BJ (cell line): ENCODE measurements at places on chromosomes 2 and 18.

DNA sequence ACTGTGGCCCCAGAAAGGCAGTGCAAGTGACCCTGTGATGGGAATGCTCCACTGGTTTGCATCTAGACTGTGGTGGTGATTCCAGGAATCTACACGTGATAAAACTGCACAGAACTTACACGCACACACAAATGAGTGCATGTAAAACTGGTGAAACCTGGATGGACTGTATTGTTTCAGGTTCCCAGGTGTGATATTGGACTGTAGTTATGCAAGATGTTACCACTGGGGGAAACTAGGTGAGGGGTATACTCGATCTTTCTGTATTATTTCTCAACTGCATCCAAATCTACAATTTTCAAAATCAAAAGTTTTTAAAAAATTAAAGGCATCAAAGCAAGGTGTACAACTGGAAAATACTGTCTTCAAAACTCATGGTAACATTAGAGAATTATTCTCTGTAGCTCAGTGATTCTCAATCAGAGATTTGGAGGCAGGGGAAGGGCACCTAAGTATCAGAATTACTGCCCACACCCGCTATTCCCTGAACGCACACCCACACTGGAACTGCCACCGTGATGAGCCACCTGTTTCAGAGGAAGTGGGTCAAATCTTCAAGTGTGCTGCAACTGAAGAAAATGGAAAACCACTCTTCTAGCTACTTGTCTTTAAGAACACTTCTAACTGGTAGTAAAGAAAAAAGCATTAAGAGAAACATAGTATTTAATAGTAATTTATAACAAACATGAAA, 26.7 kb downstream of the PTPN2 start:
- no peak for DNase-seq

DNA sequence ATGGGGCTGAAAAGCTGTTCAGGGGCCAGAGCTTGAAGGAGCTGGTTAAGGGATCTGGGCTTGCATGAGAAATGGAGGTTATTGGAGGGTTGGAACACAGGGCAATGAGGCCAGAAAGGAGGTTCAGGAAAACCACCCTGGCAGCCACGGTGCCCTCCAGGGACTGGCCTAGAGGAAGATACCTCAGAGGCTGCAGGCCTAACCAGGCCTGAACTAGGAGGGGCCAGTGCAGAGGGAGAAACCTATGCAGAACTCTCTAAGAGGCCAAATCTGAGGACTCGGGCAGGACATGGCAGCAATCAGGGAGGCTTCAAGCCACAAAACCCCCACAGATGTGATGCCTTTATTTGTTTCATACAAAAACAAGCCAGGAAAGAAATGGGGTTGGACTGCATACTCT, 66.8 kb downstream of the BIN1 start:
- no peak for DNase-seq

DNA sequence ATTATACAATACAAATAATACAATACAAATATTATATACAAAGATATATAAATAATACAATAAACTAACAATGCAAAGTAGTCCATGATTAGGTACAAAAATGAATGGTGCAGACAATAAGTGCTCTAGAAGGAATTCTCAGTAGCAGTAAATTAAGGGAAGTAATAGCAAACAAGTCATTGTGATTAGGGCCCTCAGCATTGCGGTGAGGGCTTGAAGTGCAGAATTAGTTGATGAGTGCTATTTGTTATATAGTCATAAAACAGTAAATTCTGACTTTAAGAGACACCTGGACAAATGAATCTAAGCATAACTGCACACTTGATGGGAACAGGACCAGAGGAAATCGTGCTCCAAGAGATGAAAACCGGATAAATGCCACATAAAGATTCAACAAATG, 74.9 kb downstream of the ANKRD44 start:
- no peak for DNase-seq

DNA sequence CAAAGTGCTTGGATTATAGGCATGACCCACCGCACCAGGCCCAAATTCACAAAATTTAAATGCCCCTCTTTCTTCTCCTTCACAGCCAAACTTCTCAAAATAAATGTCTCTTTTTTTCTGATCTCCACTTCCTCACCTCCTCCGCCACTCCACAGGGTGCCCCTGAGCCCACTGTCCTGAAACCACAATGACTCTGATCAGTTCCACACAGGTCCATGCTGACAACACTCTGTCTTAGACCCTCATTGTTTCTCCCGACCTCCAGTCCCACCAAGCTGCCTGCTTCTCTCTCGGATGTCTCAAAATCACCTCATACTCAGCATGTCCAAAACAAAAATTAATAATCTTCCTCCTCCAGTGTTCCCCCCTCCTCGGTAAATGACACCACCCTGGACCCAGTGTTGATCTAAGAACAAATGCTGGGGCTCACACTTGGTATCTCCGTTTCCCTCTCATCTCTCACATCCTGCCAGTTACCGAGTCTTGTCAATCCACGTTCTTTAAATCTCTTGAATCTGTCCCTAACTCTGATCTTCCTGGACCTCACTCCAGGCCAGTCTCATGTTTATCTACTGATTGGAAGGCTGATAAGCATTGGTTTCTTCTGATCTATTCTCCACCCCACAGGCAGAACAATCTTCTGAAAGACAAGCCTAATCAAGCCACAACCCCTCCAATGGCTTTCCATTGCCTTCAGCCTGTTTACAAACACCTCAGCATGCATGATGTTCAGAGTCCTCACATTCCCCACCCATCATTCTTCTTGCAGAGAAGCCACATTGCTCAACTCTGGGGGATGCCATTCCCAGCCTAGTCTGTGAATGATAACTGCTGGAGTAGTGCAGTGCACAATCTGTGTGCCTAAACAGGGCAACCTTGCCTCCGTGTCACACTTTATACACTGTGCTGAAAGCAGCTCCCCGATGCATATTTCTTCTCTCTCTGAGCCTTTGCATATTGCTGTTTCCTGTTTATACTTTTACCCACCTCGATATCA, 12.4 kb upstream of the ANKRD44 start:
- DNase-seq, result no peak

- DNase-seq, result no peak
Measured at GRCh38 chr2:20823917-20824316, 1.0 kb upstream of the LDAH start.

GRCh38 chr2:11212645-11213044, 57.4 kb downstream of the SLC66A3 start:
- DNase-seq, result no peak

GRCh38 chr18:10381951-10382350, 72.5 kb upstream of the APCDD1 start:
- no peak for DNase-seq

GRCh38 chr2:179049203-179049545, 763 bp downstream of the CCDC141 start:
- no peak for DNase-seq

DNA sequence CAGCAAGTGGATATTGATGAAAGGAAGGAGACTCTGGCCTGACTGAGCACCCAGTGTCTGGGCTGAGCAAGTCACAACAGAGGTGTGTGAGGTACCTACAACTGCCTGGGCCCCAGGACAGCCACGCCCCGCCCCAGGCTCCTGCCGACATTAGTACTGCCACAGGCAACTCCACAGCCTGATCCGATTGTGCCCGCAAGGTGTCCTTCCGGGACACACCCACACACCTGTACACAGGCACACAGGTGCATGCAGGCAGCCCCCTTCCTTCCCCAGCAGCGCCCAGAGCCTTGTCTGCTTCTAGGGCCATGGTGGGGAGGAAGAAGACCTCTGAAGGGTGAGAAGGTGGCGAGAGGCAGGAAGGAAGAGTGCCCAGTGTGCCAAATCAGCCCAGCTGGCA, 83.6 kb downstream of the TNS1 start:
- no peak for DNase-seq

- no peak for DNase-seq
Measured at GRCh38 chr2:151408788-151409600, 708 bp upstream of the RIF1 start.

GRCh38 chr2:222982010-222982908, 69.7 kb upstream of the KCNE4 start:
- no peak for DNase-seq

DNA sequence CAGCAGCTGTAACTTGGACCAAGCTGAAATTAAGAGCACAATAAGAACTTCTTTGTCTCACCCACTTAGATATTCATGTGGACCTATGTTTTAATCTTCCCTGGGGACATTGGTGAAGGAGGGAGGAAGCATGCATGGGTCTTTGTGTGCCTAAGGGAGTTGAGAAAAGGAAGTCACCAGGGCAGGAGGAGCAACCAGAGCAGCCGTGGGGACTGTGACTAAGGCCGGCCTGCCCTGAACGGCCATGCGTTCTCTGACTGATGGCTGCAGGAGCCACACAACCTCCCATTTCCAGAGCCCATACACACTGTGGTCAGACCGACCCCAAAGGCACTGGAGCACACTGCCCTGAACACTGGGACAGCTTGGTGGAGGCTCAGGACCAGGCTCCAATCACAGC, 43.7 kb upstream of the SLC35G4 start:
- no peak for DNase-seq

GRCh38 chr2:25335971-25336370, 5.8 kb downstream of the DNMT3A start:
- no peak for DNase-seq

- DNase-seq, result no peak
Measured at GRCh38 chr2:69958480-69958879, 3.0 kb downstream of the ASPRV1 start.

DNA sequence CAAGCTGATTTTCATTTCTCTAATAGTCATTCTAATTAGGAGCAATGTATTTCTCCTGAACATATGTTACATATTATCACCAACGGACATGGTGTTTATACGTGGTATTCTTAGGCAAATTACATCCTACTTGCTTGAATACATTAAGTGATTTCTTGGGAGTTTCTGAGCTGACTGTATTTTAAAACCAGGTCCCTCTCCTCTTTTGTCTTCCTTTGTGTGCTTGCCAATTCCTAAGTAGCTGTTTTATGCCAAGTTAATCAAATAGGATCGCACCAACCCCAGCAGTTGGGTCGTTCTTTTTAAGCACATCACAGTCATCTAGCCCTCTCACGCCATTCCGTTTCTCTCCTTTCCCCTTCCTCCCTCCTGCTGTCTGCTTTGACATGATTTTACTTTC, 75.4 kb upstream of the MAP2 start:
- DNase-seq, result no peak

DNA sequence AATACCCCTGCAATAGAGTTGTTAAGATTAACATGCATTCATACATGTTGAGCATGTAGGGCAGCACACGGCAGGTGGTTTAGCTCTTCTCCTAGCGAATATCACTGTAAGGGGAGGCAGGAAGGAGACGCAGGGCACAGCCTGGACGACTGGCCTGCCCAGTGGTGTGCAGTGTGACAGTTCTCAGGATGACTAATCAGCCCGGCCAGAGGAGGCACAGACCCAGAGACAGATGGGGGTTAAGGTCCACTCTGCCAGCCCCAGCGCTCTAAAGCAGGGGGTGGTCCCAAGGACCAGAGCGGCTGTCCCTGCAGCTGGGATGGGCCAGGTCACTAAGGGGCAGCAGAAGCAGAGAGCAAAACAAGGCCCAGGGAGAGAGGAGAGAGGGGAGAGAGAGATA, 63.7 kb downstream of the RNF152 start:
- DNase-seq, result no peak

- DNase-seq, result no peak
Measured at GRCh38 chr2:17969661-17970060, 91.2 kb downstream of the KCNS3 start.

DNA sequence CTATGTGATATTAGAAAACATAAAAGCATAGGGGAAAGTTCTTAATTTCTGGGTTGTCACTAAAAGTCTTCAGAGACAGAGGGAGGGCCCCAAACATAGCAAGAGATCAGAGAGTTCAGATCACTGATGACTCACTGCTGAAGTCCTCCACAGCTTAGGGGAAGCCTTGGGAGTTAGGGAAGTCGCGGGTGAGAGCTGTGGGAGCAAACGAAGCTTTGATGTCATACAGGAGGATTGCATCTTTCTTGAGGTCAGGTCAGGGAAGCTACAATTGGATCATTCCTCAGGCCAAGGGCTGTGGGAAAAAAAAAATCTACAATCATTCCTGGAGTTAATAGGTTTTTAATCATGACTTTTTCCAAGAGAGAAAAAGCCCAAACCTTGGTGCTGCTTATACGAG, 96.2 kb downstream of the COPS8 start:
- DNase-seq, result no peak

DNA sequence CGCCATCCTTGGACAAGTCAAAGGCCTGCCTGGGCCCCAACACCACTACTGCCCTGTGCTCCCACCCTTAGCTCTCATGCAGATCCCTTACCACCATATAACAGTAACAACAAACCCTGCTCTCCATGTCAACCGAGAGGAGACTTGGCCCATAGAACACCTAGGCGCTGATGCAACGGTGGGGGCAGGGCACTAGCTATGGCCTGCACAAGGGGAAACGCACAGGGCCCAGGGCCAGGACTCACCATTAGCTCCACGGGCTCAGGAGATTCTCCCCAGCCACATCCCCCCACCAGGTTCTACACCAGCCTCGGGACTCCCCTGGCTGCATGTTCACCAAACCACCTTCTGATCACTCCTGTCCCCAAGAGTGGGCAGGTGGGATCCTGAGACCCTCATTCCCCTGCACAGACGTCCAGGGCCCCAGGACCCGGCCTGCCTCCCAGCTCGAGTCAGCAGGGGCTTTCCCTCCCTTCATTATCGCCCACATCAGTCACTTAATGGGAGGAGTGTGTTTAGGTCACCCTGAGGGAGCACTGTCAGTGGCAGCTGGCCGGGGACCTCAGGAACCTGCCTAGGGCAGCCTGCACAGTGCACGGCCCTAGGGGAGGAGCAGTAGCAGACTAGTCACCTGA, 29.3 kb downstream of the ANKMY1 start:
- no peak for DNase-seq

DNA sequence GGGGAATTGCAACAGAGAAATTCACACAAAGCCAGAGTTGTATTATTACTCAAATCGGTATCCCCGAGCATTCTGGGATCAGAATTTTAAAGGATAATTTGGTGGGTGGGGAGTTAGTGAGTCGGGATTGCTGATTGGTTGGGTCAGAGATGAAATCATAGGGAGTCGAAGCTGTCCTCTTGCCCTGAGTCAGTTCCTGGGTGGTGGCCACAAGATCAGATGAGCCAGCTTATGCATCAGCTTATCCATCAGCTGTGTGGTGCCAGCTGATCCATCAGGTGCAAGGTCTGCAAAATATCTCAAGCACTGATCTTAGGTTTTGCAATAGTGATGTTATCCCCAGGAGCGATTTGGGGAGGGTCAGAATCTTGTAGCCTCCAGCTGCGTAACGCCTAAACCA, 34.3 kb upstream of the ITM2C start:
- no peak for DNase-seq

DNA sequence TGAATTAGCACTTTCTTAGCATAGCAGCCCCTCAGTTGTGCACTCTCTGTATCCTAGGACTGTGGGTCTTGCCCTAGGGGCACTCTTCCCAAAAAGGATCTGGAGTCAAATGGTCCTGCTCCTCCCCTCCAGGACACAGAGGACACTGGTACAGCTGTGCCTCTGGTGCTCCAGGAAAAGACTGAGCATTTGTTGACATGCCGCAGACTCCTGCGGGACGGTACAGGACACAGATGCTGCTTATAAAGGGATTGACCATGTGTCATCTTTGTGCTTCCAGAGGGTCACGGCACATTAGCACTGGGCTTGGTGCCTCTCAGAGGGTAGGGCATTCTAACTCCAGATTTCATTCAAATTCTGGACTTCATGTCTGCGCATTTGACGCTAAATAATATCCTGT, 110.5 kb downstream of the KLF7 start:
- DNase-seq, result no peak
